ENCODE measurements at places on chromosomes 7 and 10.
A peak's percentile ranks its signal among the peaks of the same experiment; 100 is the strongest.

DNA sequence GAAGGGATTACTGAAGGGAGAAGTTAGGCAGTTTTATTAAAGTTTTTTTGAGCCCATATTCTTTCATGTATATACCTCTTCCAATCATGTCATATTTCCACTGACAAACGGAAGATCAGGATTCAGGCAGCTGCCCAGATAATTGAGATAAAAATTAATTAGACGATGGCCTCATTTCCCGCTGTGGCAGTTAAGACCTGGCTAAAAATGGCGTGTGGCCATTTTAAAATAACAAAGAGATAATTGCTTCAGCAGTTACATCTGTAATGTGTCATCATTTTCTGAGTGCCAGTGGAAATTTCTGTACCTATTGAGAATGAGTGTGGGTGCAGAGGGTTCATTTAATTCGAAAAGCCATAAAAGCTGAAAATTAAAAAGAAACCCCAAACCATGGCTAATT lies 215.1 kb downstream of the STK31 start:
- H3K4me1 ChIP-seq = no peaks in the 10 kb centered on the region
- peaks cover 8% of the 10 kb centered on the region for H3K27me3 ChIP-seq
- no peak overlapping the region for H3K4me3 ChIP-seq
- no peaks in the 10 kb centered on the region for H3K36me3 ChIP-seq

- no peaks in the 10 kb centered on the region for H3K36me3 ChIP-seq
- DNase-seq = no peak
- peaks cover 12% of the 10 kb centered on the region for H3K27me3 ChIP-seq
- H3K27ac ChIP-seq = no peak overlapping the region
- H3K4me3 ChIP-seq = no peak overlapping the region
Measured at GRCh38 chr10:5283305-5284158, 81.2 kb upstream of the UCN3 start.

DNA sequence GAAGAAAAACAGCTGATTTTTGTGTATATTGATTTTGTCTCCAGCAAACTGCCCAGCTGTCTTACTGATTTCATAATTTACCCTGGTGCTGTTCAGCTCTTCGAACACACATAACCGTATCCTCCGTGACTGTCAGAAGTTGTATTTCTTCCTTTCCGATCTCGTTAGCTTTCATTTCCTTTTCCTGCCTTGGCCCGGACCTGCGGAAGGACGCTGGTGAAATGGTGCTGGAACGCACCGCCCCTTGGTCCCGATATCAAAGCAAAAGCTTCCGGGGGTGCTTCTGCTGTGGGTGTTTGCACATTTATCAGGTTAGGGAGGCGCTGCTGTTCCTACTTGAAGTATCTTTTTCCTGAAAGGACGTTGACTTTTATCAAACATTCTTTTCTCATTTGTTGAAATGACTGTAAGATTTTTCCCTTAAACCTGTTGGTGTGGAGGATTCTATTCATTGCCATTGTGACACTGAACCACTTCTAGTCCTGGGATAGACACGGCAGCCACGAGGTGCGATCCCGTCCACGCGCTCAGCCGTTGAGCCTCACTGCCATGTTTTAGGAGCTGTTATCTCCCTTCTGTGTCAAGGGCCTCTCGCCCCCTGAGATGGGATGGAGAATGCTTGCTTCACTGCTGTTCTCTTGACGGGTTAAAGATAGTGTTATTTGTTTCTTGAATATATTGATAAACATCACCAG lies 72.6 kb downstream of the FOXL3 start:
- peaks cover 28% of the 10 kb centered on the region for H3K4me1 ChIP-seq
- peaks cover 47% of the 10 kb centered on the region for H3K27me3 ChIP-seq
- DNase-seq = no peak
- peaks cover 4% of the 10 kb centered on the region for H3K36me3 ChIP-seq
- H3K4me3 ChIP-seq = peak overlapping the region; percentile 65
- no peak overlapping the region for H3K27ac ChIP-seq

DNA sequence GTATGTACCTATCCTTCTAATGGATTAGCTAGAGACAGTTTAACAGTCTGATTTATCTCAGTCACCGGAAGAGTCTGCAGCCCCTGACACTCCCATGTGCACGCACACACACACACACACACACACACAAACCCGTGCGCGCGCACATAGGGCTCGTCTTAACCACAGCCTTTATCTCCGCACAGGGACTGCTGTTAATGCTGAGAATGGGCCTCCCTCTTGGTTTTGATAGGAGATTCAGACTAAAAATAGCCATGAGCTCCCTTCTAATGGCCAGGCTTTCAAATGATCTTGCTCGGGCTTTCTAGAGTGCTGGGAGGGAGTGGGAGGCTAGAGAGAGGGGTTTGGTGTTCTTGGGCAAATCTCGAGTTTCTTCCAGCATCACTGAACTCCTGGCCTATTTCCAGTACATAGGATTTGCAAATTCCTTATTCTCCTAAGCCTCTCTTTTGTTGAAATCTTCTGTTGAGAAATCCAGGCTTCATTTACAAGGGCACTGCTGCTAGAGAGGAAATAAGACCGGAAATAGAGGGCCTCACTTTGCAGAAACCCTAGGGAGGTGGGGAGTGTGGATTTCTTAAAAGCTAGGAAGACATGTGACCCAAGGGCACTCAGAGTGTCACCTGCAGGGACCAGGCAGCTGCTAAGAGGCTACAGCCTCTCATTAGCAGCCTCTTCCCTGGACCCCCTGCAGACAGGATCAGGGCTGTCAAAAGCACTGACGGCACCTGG lies 2.4 kb downstream of the TMEM72 start:
- no peak overlapping the region for H3K4me3 ChIP-seq
- no peak for DNase-seq
- H3K4me1 ChIP-seq = peaks cover 7% of the 10 kb centered on the region
- H3K36me3 ChIP-seq = peaks cover 2% of the 10 kb centered on the region

- no peak for DNase-seq
Measured at GRCh38 chr10:112135604-112136003, 48.0 kb downstream of the GPAM start.

DNA sequence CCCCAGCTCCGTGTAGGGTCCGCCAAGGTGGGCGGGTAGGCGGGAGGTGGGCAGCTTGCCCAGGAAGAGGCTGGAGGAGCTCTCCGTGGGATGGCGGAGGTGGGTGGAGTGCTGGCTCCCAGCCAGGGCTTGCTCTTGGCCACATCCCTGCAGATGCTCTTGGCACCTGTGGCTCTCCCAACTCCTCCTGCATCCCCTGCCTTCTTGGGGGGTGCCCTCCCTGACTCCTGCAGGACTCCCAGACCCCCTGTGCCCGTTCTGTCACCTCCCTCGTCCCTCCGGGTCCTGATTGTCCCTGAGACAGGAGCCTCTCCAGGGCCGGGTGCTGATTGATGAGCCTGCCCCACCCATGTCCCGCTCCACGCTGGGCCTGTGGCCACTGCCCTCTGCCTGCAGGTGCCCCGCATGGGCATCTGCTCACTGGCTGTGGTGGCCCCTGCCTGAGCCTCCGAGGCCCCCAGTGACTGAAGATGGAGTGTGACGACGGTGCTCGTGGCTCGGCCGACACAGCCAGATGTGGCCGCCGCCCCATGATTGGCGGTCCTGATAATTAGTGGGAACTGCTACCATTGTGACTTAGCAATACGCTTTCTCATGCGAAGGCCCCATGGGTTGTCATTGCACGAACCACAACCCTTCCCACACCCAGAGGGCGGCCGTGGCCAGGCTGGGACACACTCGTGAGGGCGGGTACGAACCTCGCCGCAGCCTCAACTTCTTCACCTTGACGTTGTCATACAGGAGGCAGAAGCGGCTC lies 23.6 kb downstream of the CFAP46 start:
- peaks cover 2% of the 10 kb centered on the region for H3K36me3 ChIP-seq
- H3K27ac ChIP-seq = no peak overlapping the region
- DNase-seq = no peak

- no peaks in the 10 kb centered on the region for H3K27me3 ChIP-seq
- no peak overlapping the region for H3K4me3 ChIP-seq
- DNase-seq = no peak
- H3K27ac ChIP-seq = no peak overlapping the region
Measured at GRCh38 chr7:93992421-93993110, 11.6 kb downstream of the BET1 start.

DNA sequence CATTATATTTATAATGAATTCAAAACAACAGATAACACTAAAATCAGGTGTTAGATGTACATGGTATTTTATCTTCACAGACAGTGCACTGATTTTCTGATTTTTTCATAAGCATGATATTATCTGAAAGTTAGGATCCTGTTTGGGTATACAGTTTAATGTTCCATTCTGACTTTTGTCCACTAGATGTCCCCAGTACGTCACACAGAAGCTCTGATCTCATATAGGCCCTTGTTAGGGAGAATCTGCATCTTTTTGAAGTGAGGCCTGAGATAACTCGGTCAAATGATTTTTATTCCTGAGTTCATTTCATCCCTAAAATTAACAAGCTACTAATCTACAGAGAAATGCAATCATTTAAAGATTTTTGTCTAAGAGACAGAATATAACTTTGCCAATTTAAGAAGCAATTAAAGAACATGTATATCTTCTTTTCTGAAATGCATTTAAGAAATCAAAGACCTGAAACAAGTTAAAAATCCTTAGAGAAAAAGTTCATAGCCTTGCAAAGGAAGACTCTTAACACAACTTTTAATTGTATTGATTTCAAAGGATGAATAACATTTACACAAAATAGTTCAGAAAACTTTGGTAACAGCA lies 72.0 kb upstream of the TES start:
- H3K36me3 ChIP-seq = peaks cover 2% of the 10 kb centered on the region
- no peak overlapping the region for H3K27ac ChIP-seq
- no peak overlapping the region for H3K4me3 ChIP-seq
- H3K27me3 ChIP-seq = no peaks in the 10 kb centered on the region
- H3K4me1 ChIP-seq = peaks cover 30% of the 10 kb centered on the region

- peaks cover 1% of the 10 kb centered on the region for H3K36me3 ChIP-seq
- peak overlapping the region; percentile 86 for H3K27ac ChIP-seq
- H3K4me3 ChIP-seq = no peak overlapping the region
- peaks cover 56% of the 10 kb centered on the region for H3K4me1 ChIP-seq
Measured at GRCh38 chr10:11533328-11533781, 78.1 kb downstream of the USP6NL start.

- H3K4me1 ChIP-seq = no peaks in the 10 kb centered on the region
- no peaks in the 10 kb centered on the region for H3K36me3 ChIP-seq
- DNase-seq = no peak
- no peak overlapping the region for H3K4me3 ChIP-seq
Measured at GRCh38 chr10:68110027-68110426, 739 bp downstream of the MYPN start.

DNA sequence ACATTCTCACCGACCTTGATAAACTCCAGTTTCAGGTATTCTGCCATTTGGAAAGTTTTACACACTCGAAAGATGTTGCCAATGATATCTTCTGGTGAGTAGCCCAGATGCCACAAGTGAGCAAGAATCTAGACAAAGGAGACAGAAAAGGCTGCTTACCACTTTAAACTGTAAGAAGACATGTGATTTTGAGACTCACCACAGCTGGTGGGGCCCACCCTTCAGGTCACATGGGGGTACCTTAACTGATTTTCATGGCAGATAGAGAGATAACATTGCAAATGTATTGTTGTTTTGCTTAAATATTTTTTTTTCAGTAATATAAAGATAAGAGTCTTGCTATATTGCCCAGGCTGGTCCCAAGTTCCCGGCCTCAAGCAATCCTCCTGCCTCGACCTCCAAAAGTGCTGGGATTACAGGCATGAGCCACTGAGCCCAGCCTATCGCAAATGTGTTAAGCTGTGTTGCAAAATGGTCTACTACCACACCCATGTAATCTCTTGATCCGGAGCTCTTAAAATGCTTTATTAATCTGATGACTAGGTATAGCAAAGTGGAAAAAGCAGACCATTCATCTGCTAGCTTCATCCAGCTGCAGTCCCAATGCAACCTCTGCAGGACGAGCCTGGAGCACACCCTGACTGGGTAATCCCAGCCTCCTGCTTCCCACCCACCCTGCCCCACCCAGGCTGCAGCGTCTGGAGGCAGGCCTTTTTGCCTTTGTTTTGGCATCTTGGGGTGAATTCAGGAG lies 18.5 kb downstream of the RFC2 start:
- peaks cover 23% of the 10 kb centered on the region for H3K4me1 ChIP-seq
- H3K27me3 ChIP-seq = no peaks in the 10 kb centered on the region
- H3K36me3 ChIP-seq = peaks cover 30% of the 10 kb centered on the region
- no peak overlapping the region for H3K4me3 ChIP-seq

GRCh38 chr7:101453617-101454016 lies 90.9 kb downstream of the COL26A1 start:
- no peak for DNase-seq
- no peaks in the 10 kb centered on the region for H3K36me3 ChIP-seq
- no peak overlapping the region for H3K4me3 ChIP-seq
- no peak overlapping the region for H3K27ac ChIP-seq
- no peaks in the 10 kb centered on the region for H3K4me1 ChIP-seq

DNA sequence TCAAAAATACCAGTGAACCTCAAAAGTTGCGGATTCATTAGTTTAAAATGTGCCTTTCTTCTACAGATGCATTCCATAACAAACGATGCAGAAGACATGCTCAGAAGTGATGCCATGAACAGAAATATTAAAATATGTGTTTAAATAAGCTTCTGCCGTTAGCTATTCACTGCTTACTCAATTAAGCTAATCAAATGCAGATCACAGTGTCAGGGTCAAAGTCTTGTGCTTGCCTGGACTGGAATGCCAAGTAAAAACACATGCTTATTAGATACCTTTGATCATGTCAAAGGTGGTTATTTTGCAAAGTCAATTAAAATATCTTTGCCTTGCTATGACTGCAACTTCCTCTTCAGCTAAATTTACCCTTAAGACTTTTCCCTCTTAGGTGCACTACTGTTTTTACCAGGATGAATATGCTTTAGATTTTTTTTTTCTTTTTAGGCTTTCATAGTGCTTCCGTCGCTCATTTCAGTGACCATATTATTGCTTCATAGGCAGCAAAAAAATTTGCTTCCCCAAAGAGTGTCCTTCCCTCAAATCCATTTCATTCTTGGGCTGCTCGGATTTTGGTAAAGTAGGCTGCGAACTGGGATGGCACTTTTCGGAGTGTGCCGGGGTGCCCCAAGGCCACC lies 905 bp downstream of the ASB13 start:
- no peak for DNase-seq
- peaks cover 8% of the 10 kb centered on the region for H3K27me3 ChIP-seq

DNA sequence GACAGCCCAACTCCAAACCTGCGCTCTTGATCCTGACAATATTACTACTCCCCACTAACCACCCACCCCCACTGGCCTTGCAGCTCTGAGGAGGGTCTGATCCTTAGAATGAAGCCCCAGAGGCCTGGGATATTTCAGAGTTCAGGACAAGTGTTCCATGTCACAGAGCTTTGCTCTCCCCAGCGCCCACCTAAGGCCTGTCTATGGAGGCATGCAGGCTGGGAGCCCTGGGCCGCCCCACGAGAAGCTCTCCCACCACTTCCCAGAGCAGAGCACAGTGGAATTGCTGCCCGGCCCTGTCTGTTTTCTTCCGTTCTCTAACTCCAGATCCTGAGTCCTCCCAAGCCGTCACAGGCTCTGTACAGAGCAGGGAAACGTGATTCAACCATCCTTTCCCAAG lies 74.6 kb downstream of the COL13A1 start:
- H3K4me3 ChIP-seq = no peak overlapping the region
- H3K36me3 ChIP-seq = no peaks in the 10 kb centered on the region
- no peak for DNase-seq
- H3K27me3 ChIP-seq = peaks cover 15% of the 10 kb centered on the region
- H3K27ac ChIP-seq = no peak overlapping the region

GRCh38 chr10:77494756-77495541 lies 142.7 kb downstream of the KCNMA1 start:
- H3K27me3 ChIP-seq = peaks cover 2% of the 10 kb centered on the region
- no peaks in the 10 kb centered on the region for H3K36me3 ChIP-seq
- no peak overlapping the region for H3K27ac ChIP-seq
- H3K4me1 ChIP-seq = peaks cover 5% of the 10 kb centered on the region
- H3K4me3 ChIP-seq = no peak overlapping the region

Measured in memory B cell (primary cell).